ENCODE measurements at places on chromosomes 1 and 21.

DNA sequence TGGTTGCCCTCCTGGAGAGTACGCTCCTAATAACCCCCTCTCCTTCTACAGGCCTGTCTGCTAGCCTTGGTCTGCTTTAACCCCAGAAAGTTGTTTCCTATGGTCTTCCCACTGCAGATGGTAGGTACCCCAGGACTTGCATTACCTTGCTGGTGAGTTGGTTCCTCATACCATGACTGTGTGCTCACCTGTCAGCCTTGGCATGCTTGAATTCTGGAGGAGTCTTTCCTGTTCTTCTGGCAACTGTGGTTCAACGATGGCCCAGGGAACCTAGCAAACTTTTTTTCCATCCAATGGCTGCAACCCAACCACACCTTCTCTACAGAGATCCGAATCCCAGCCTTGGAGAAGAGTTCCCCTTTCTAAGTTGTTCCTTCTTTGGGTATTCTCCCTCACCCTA, 36.9 kb downstream of the RPS6KC1 start:
- no peak for DNase-seq

GRCh38 chr1:28507646-28508434, 2.0 kb downstream of the RCC1 start:
- DNase-seq: no peak

- no peak for DNase-seq
Observed at GRCh38 chr1:204130981-204131892, 20.6 kb downstream of the ETNK2 start.

DNA sequence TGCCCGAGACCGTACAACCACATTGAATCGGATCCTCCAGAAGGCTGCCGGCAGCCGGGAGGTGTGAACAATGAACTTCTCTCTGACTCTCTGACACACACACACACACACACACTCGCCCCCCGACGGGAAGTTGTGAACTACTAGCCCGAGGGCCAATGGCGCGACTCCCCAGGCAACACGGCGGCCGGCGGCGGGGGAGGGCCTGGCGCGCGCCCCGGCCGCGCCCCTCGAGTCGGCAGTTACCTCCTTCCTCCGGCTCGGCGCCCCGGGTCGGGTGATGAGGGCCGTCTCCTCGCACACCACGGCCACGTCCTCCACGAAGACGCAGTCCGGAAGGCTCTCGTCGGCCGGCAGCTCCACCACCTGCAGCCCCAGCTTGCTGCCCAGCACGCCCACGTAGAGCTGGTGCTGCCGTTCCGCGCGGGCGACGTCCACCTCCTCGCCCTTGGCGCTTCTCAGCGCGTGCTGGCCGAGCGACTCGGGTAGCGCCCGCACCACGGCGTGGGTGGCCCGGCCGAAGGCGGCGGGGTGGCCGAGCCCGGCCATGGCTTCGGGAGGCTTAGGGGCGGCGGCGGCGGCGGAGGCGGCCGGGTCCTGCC, 361 bp downstream of the DDAH1 start:
- no peak for DNase-seq

GRCh38 chr1:244835276-244836134, at the start of gene COX20:
COX20 (plus strand) TSS chr1:244835658; CDS start chr1:244835715, 57 bp downstream.
- peak; percentile 76 for DNase-seq

DNA sequence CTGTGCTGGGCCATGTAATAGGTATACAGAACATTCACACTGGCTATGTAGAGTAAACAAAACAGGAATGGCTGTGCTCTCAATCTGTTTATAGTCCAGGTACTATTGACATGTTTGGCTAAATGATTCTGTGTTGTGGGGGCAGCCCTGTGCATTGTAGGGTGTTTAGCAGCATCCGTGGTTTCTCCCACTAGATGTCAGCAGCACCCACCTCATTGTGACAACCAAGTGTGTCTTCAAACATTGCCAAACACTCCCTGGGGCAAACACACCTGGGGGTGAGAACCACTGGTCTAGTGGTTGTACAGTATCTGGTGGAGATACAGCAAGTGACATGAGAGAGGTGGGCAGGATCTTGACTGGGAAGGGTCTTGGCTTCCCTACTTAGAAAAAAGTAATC, 80.4 kb upstream of the SPATA6 start:
- DNase-seq: no peak

DNA sequence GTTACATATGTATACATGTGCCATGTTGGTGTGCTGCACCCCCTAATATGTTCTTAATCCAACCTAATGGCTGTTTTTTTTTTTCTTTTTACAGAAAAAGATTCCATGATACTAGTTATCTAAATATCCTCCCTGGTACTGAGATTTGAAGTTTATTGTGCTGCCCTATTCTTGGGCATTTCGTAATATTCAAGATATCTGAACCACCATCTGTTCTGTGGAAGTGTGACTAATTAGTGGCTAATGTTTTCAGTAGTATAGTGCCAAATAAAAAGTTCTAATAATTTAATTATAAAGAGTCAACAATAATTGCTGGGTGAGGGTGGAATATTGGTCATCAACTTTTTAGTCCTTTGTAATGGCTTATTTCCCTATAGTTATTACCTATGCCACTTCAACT, 217.5 kb downstream of the GABPA start:
- DNase-seq: no peak

- DNase-seq: no peak
Observed at GRCh38 chr1:94795434-94795833, 24.7 kb upstream of the SLC44A3 start.

GRCh38 chr1:31757204-31757679, 6.9 kb downstream of the ADGRB2 start:
- DNase-seq: no peak

DNA sequence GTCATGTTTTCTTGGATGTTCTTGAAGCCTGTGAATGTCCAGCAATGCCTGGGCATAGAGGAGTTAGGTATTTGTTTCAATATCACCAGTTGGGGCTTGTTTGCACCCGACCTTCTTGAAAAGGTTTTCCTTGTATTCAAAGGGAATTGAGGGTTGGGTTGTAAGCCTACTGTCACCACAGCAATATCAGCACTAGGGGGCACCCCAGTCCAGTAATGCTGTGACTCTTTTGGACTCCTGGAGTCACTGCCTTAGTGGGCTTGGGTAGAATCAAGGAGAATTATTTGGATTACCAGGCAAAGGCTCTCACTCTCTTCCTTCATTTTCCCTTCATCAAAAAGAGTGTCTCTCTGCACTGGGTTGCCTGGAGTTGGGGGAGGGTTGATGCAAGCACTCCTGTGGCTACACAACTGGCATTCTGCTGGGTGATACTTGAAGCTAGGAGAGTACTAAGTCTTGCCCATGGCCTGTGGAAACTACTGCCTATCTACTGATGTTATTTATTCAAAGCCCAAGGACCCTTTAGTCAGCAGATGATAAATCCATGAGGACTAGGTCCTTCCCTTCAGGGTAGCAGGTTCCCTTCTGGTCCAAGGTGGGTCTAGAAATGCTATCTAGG, 34.5 kb downstream of the OR10R2 start:
- no peak for DNase-seq

DNA sequence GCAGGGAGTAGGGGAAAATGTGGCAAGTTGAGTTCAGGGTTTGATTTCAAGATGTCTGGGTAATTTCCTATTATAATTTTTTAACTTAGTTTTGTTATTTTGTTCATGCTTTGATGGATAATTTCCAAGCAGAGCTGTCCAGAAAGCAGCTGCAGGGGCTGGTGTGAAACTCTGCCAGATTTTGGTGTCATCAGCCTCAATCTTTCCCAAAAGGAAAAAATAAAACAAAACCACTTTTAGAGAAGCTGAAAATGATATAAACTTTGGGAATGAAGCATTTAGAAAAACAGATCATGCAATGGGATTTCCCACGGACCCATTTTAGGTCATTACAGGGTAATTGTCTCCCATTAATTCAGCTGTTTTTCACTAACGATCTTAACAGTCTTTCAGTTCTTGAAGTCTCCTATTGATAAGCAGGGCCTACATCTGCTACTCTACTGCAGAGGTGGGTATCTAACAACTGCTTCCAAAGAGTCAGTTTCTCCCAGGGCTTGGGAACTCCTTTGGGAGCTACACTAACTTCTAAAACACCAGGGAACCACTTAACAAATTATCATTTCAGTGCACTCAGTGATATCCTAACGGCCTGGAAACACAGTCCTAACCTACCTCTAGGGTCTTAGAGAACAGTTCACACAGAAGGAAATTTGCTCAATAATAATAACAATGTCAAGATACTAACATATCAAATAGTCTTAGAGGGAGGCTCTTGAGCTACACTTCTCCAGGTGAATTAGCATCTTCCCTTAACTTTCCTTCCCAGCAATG, 12.3 kb downstream of the ZNF436 start:
- DNase-seq: no peak

DNA sequence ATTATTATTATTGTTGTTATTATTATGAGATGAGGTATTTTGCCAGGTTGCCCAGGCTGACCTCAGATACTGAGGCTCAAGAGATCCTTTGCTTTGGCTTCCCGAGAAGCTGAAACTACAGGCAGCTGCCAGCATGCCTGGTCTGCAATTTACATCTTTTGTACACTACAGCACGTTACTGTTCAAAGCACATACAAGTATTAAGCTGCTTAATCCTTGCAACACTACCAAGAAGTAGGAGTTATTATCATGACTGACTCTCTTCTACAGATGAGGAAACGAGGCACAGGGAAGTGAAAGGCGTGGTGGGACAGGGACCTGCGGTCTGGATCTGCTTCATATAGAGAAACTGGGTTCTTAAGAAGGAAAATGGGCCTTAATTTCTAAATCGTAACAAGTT, 11.6 kb downstream of the ERG start:
- DNase-seq: no peak

DNA sequence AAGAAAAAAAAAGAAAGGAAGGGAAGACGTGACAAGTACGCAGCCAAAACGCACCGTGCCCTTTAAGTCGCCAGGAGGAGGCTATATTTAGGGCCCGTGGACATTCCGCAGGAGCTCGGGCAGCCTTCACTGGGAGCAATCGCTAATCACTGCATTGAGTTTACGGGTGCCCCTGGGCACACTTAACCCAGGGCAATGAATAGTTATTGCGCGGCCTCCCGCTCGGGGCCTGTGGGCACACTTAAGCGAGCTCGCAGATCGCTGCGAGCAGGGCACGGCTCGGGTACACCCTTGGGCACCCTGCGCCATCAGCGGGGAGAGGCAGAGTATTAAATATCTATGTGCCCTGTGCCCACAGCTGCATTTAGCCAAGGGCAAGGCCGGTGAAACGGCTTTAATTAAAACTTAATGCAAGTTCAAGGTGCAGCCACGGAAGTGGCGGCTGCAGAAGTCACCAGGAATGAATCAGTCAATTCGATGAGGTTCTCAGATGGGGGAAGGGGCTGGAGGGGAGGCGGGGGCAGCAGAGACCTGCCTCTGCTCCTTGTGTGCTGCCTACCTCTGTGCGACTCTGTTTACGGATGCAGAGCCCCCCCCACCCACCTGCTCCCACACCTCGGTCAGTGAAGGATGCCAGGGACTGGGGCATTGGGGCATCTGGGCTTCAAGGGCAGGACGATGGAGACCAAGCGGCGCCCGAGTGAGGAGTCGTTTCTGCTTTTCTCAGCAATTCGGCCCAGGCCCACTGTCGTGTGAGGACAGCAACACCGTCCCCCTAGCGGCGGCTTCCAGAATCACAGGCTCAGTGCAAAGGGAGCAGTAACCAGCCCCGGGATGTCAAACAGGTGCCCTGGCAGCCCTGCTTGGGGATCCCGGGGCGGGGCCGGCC, 51.8 kb upstream of the TARDBP start:
- no peak for DNase-seq

DNA sequence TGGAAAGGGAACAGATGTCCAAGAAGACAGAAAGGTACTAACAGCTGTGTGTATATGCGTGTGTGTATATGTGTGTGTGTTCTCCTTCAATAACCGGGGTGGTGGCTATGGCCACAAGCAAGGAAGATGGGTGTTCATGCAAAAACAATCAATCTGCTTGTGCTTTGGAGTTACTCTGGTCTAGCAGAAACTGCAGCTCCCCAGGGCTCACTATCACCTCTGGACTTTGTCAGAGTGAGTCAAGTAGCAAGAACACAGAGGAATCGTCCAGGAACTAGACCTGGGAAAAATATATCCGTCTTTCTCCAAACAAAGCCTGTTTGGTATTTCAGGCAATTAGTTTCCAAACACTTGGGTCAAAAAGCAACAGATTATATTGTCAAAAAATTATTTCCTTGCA, 68.6 kb downstream of the GNG12 start:
- DNase-seq: no peak

DNA sequence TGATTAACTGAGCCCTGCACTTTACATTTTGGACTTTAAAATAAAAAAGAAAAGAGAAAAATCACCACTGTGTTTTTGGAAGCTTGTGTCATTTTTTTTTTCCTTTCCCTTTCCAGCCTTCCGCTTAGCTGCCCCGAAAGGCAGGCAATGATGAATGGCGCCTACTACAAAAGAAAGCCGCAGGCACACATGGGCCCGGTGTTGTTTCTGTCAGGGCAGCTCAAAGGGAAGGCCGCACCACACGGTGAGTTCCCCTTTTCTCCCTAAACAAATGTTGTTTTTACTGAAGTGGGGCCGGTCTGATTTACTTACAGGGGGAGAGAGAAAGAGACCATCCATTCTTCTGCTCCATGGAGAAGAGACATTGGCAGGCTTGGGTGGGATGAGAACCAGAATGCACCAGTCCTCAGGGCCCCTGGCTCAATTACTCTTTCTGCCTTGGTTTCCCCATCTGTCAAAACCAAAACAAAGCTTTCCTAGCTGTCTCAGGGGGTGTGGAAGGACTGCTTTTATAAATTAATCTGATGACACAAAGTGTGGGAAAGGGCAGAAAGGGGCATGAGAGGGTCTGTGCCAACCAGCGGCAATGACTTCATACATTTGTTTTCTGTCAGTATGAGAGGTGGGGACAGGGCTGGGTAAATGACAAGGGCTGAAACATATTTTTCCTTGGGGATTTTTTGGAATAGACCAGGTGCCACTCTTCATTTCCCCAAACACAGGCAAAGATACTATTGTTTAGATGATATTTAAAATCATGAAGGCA, 91.4 kb upstream of the PLXNA2 start:
- no peak for DNase-seq

DNA sequence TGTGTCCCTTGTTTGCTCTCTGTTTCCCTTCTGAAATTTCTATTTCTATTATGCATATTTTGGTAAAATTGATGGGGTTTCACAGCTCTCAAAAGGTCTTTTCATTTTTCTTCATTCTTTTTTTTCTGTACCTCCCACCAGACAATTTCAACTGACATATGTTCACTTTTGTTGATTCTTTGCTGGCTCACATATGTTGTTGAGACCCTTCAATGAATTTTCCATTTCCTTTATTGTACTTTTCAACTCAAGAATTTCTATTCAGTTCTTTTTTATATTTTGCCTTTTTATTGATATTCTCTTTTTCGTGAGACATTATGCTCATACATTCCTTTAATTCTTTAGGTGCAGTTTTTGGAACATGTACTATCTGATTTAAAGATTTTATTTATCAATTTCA, 102.6 kb upstream of the GRIK1 start:
- DNase-seq: no peak

GRCh38 chr1:84913555-84913892, 20.5 kb upstream of the LPAR3 start:
- DNase-seq: no peak

- no peak for DNase-seq
Observed at GRCh38 chr1:167263819-167264464, 43.3 kb downstream of the POU2F1 start.

GRCh38 chr1:116711263-116711840, 42.9 kb upstream of the CD2 start:
- no peak for DNase-seq
